ENCODE measurements at places on chromosomes 4 and X. TPM values are rescaled to one million over a fixed set of nuclear protein-coding genes. Genes with fewer than 3 reads are reported as not detected.

DNA sequence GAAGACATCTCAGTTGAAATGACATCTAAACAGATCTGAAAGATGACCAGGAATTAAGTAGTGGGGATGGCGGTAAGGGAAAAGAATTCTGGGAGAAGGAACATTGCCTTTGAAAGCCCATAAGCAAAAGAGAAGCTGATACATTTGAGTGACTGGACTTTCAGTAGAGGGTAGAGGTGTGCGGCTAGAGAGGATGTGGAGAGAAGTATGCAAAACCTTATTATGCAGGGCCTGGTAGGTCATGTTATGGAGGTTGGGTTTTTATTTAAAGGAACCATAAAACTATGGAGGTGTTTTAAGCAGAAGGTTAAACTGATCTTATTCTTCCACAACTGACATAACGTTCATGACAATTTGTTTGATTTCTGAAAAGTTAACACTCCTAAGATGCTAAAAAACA is 36.3 kb downstream of the RPS6KA3 start:
- no peak for DNase-seq

DNA sequence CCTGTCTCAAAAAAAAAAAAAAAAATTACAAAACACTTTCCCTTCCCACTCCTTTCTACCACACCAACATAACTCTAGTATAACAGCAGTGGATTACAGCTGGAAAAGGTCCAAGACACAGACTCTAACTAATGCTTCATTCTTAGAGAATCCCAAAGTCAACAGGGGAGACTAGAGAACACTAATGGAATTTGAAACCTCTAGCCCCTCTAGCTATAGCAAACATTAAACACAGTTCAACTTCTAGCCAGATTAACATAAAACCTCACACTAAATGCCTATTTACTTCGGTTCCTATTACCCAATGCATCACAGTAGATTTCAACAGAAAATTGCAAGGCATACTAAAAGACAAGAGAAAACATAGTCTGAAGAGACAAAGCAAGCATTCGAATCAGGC is 10.5 kb upstream of the DHX15 start:
- DNase-seq = no peak

DNA sequence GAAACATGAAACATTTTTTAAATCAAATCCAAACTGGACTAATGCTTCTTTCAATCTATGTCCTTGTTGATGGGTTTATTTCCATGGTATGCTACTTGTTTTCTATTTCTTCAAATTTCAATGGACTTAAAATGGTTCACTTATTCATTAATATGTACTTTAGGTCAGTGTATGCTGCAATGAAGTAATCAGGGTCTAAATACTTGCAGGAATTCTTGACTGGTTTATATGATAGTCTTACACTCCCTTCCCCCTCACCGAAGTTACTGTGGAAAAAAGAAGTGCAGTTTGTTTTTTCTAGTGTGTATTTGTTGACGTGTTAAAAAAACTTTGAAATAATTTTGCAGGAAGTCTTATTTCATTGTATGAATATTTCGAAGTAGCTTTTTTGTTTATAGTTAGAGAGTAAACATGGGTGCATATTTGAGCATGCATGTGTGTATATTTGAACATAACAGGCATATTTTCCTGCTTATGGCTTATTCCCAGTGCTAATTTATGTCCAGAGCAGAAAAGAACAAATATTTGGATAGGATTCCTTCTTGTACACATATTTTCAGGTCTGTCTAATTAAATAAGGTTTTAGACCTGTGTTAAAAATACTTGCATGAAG is 65.0 kb downstream of the LIMCH1 start:
- no peak for DNase-seq

The FOXR2 gene
- total RNA-seq = not detected

The GK2 gene
- not detected for total RNA-seq

The PRMT9 gene
- total RNA-seq = 7.5 TPM

DNA sequence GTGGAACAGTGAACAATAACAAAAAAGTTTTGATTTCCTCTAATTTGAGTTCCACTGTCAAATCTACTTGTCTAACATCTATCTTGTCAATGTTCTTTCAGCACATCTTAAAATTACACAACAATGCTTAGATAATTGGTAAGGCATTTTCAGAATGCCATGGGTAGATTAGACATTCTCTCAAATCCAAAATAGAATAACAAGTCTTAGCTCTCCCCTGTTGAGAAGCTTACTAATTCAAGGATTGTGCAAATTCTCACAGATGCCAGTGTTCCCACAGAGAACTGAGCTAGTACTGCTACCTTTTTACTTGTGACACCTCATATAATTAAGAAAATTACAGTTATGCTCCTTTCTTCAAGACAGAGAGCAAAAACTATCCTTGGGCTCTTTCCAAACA is 2442.0 kb downstream of the PCDH7 start:
- DNase-seq = no peak

The MTCP1 gene
- total RNA-seq = 11.3 TPM

DNA sequence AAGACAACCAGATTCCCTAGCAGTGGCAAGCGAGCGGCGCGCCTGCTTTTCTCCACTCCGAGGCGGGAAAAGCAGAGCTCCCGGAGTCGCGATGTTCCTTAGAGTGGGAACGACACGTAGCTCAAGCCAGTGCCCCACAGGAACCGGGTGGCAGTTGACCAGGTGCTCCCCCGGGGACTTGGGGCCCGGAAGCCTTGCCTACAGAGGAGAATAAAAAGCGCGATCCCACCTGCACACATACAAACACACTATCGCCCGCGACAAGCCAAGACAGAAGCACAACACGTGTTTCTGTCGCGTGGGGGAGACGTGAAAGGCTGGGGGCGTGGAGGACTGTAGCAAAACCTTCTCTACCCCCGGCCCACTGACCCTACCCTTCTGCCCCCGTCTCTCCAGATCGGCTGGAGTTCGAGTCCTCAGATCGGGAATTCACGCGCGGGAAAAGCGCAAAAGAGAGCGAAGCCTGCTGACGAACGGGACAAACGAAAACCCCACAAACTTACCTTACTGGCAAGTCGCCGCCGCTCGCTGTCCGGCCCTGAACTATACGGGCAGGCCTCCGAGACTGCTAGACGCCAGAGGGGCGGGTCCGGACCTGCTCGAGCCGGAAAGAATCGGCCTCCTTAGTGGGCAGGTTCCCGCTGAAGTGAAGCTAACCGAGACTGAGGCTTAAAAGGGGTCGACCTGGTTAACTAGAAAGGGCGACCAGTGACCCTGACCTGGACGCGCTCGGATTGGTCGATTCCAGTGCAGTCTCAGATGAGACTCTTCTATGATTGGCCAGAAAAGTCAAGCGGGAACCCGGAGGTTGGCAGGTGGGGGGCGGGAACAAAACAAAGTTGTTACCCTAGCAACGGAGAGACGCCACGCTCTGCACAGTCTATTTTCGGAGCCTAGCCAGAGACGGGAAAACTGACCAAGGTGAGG is at the start of the genes DNAAF6 and NUP62CL:
Gene DNAAF6 (plus strand): TSS at position 842 of the 927 bp plus-strand sequence. CDS start 6,265 bp downstream, outside the sequence.
Gene NUP62CL (minus strand): TSS at position 664 of the 927 bp plus-strand sequence. CDS start 31,287 bp downstream, outside the sequence.
- peak; percentile 88 for DNase-seq

DNA sequence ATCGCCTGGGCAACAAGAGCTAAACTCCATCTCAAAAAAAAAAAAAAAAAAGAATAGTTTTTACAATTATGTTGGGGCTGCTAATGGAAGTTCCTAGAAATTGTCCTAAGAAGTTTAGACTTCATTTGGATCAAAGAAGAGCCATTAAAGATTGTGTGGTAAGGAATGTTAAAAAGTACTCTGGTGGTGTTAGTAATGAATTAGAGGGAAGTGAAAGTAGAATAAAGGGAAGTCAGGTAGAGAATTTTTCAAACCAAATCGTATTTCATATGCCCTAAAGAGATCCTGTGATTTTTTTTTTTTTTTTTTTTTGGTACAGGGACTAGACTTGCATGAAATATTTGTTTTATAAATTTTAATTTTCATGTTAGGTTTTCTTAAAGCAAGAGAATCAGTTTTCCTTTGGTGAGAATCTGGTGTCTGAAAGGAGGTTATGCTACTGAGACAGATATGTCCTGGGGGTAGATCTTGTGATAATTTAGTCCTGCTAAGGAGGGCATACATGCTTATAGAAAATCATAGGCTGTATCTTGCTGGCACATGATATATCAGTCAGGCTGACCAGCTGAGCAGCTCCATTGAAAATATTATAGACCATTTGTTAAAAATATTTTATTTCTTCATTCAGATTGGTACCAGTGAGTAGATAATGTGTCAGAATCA is 10.7 kb downstream of the SEC24B start:
- no peak for DNase-seq

DNA sequence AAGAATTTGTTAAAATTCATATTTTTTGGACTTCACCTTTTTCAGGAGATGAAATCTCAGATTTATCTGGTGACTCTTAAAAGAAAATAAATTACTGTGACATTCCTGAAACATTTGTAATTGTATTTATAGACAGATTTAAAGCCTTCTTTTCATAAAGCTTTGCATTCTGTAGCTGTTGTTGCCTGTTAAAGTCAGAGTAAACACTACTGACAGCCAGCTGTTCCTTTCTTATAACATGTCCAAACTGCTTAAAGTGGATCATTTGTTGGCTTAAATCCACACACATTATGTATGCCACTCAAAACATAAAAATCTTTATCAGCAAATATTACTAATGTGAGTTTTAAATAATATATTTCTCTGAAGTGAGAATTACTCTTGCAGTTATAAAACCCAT is 157.5 kb downstream of the TECRL start:
- DNase-seq = no peak

GRCh38 chr4:67332627-67333026 is 212.7 kb downstream of the CENPC start:
- no peak for DNase-seq

DNA sequence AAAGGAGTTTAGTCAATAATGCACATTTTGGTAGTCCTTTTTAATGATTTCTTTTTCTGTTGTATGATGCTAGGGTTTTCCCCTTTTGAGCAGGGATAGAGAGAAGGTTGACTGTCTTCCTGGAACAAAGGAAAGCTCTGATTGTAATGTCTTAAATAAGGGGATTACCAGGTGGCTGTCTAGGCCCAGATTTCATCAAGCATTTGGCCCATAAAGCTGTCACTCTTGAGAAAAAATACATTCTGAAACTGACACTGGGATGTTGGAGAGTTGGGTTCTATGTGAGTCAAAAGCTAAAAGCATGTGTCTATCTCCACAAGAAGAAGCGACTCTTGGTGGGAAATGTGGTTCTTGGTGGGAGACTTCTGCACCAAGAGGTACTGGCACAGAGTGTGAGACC is 26.4 kb downstream of the KIAA1210 start:
- DNase-seq = no peak

GRCh38 chr4:44186096-44186849 is 262.3 kb downstream of the KCTD8 start:
- DNase-seq = no peak

The WDR44 gene
- 11.5 TPM for total RNA-seq

The REELD1 gene
- total RNA-seq = not detected

- no peak for DNase-seq
These were observed 878.7 kb upstream of the TENM3 start for GRCh38 chr4:181364504-181364903.

DNA sequence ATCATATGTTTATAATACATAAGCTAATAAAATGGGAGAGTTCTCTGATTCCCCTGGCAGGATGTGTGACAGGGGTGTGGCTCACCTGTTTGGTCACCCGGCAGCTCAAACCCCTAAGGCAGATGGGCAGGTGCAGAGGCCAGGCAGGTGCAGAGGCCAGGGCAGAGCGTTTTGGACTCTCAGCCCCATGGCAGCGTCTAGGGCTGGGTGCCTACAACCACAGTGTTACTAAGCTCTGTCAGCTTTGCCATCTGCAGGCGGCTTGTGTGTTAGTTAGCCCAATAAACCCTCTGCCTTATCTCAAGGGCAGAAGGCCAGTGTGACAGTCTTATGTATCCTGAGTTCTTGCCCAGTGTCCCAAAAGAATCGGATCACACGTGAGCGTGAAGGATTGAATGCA is 54.0 kb upstream of the UGT2B15 start:
- DNase-seq = no peak

DNA sequence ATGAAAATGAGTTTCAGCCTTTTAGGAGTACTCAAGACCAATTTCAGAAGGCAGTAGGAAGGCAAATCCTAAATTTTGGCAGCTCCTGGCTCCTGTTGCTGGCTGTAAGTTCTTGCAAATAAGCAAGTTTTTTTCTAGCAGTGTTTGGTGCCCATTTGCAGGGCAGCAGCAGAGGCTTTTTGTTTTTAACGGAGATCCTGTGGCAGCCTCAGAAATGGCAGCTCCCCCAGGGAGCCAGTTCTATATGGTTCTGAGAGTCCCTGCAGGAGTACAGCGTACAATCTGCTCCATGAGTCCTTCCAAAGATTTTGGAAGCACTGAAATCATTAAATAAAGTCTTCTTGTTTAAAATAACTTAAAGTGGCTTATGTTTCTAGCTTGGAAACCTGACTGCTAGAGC is 171.9 kb downstream of the NDST4 start:
- DNase-seq = no peak

- no peak for DNase-seq
These were observed 233.0 kb upstream of the MAD2L1 start for GRCh38 chr4:120299631-120300030.

GRCh38 chr4:86558797-86559196 is 35.3 kb upstream of the PTPN13 start:
- DNase-seq = no peak

The ZNF674 gene
- total RNA-seq = 3.7 TPM

GRCh38 chr4:104989371-104989770 is 157.3 kb upstream of the TET2 start:
- DNase-seq = no peak

The OPN1MW gene
- not detected for total RNA-seq

The ATOH1 gene
- not detected for total RNA-seq

DNA sequence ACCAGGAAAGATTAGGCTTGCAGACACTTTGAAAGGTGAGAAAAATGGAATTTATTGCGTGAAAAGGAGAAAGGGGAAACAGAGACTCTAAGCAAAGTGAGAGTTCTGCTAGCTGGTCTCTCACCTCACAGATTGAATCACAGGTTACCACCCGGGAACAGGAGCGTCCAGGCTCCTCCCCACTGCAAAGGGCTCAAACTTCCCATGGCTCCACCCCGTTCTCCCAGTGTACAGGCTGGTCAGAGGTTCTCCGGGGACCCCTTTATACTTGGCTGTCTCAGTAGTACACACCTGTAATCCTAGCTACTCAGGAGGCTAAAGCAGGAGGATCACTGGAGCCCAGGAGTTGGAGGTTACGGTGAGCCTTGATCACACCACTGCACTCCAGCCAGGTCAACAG is 44.0 kb upstream of the ABCG2 start:
- no peak for DNase-seq

The MAGEA11 gene
- total RNA-seq = not detected

The DCK gene
- 16.3 TPM for total RNA-seq

- DNase-seq = no peak
These were observed at the start of gene AVPR2 for GRCh38 chrX:153903991-153904957. Gene AVPR2 (plus strand): TSS chrX:153904673. CDS start chrX:153905146, 473 bp downstream.

GRCh38 chr4:26127851-26128337 is 192.9 kb upstream of the RBPJ start:
- no peak for DNase-seq

Data from Caco-2 (cell line).